ENCODE measurements at places on chromosomes 3 and 15.

DNA sequence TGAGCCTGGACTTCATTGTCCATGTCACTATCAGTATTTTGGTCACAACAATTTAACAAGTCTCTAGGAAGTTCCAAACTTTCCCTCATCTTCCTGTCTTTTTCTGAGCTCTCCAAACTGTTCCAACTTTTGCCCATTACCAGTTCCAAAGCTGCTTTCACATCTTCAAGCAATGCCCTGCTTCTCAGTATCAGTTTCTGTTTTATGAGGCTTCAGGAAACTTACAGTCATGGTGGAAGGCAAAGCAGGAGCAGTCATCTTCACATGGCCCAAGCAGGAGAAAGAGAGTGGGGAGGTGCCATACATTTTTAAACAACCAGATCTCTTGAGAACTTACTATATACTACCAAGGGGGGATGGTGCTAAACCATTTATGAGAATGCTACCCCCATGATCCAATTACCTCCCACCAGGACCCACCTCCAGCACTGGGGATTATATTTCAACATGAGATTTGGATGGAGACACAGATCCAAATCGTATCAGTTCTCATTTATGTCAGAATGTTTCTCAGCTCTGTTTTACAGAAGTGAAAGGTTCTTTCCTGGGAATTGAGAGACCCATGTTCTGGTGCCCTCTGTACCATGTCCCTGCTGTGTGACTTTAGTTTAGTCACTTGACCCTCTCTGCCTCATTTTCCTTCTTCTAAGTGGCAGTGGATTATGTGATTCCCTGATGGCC is 169.7 kb downstream of the PLCL2 start:
- DNase-seq: no peak

DNA sequence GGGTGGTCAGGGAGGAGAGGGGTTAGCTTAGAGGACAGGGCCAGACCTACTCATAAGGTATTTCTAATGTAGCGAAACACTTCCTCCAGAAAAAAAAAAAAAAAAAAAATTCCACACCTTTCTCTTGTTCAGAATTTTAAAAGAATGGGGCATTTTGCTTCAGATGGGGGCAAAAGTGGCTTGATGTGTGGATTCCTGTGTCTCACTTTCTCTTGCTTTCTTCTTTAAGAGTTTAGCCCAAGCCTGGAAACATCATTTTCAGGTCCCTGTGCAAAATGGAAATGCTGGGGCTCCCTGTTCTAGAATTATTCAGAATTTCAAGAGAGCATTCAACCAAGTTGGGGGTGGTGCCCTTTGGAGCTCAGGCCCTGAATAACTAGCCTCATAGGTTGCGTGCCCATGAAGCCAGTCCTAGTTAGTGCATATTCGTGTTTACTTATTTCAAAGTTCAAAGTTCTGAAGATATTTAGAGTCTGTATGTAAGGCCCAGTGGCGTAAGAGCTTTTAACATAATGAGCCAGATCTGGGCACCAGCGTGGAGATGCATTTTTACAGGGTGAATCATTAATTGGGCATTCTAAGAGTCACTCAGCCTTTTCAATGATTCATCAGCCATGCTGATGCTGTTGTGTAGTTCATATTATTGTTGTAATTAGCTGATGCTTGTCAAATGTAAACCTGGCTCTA is 104.5 kb downstream of the RPLP1 start:
- DNase-seq: no peak

DNA sequence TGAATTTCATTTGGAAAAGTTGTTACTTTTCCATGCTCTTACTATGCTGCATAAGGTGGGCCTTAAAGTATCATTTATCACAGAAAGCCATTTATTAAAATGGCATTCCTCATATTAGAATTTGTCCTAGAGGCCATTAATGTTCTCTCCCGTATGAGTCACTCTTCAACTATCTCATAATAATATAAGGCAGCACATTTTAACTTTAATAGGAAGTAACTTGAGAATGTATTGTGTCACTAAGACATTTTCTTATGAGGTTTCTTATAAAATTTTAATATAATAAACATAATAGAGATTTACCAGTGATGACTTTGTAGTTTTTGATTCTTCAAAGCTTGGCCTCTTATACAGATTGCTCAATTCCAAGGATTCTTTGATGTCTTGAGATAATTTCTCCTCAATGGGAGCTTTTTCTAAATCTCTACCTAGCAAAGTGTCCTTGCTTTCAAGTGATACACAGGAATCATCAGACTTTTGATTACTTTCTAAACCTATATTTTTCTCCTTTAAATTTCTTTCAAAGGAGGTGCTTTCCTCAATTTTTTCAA is 74.7 kb downstream of the ZBBX start:
- DNase-seq: no peak

DNA sequence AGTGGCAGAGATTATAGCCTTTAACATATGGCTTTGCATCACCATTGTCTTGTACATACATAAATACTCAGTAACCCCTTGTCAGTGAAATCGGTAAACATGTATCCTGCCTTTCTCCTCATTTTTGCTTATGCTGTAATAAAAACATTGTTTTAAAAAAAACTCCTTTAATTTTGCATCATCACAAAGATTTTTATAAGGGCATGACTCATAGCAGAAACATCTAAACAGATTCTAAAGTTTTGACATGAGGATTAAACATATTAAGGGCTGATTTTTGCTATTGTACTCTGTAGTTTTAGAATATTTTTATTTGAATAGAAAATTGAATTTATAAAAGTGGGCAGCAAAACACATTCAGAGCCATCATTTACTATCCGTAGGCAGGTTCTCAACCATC is 275.9 kb downstream of the ZIC4 start:
- DNase-seq: no peak

DNA sequence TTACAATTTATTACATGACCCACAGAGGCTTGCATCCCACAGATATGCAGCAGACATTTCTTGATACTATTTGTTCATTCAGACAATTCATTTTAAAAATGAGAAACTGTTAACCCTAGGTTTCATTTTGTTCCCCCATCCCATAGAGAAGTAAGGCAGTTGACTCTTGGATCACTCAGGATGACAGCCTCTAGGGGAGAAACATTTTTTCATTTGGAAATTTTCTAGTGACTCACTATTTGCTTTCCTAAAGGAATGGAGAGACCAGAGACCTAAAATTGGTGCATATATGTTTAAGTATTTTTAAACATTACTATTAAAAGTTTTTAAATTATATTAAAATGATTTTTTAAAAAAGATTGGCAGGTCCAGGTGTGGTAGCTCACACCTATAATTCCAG is 19.5 kb upstream of the PHC3 start:
- no peak for DNase-seq

DNA sequence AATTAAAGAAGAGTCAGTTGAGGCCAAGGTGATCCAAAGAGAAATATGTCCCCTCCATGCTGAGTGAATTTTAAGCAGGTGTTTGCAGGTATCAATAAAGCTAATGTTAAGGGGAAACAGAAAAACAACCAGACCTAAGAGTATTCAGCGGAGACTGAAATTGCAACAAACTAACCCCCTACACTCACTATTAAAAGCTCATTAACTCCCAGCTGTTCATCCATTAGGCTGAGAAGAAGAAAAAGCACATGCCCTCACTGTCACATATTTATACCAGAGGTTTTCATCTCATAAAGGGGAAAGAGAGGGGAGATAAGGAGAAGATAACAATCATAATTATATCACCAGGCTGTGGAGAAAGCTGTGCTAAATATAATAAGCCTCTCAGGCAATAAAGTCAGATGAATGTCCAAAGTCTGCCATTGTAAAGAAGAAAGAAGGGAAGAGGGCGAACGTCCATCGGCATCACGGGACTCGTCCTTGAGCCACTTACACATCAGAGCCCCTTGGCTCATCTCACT is 145.2 kb downstream of the TAFA4 start:
- no peak for DNase-seq

GRCh38 chr3:46888705-46889104 is 11.2 kb downstream of the PTH1R start:
- no peak for DNase-seq

- DNase-seq: no peak
Observed at GRCh38 chr15:62164014-62164395, 1.1 kb downstream of the C2CD4B start.

GRCh38 chr3:99825004-99825640 is 7.5 kb downstream of the CMSS1 start:
- DNase-seq: no peak

DNA sequence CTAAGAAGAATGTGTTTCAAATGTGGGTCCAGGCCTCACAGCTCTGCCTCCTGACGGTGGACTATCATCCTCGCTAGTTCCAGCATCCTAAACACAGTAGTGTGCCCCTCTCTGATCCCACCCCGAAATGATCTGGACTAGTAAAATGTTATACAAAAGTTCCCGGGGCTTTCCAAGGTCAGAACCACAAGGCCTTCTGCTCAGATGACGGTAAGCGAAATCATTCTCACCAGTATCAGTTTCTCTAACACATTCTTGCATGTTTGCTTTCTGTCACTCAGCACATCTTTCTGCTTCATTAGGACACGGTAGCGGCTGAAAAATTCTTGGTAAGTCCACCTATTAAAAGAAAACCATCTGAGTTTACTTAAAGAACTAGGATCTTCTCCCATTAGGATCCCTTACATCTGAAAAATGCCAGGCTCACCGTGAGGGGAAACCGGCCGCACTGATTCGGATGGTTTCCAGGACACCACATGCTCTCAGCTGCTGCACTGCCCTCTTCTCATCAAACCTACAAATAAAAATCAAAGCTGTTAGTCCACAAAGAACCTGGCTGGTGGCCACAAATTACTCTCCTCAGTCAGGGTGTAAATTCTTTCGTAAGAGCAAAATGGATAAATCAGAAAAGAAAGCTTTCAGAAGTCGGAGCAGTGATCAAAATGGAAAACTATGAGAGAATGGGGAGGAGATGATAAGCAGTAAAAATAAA is 83.9 kb upstream of the MYO5C start:
- DNase-seq: no peak

GRCh38 chr15:31477851-31478701 is 151.4 kb downstream of the KLF13 start:
- no peak for DNase-seq

DNA sequence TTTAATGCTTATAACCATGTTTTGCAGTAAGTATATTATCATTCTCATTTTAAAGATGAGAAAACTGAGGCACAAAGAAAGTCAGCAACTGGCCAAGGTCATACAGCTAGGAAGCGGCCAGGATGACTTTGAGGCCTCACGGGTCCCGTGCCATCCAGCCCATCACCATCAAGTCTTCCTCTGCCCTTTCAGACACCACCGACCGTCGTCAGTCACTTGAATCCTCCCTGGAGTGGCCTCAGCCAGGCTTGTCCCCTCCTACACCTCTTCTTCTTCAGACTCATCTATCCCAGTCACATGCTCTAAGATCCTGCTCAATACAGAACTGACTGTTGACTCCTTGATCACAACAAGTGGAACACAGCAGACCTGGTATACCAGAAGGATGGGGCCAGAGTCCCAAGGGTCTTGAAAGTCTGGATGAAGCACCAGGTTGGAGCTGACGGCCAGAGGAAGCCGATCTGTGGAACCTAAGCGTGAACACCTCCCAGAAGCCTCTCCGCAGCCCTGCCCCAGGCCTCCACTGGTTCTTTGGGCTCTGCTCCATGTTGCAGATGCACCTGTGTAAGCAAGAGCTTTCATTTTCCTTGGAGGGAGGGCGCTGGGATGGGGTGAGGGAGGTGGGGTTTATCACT is 22.1 kb downstream of the ITGA11 start:
- no peak for DNase-seq

DNA sequence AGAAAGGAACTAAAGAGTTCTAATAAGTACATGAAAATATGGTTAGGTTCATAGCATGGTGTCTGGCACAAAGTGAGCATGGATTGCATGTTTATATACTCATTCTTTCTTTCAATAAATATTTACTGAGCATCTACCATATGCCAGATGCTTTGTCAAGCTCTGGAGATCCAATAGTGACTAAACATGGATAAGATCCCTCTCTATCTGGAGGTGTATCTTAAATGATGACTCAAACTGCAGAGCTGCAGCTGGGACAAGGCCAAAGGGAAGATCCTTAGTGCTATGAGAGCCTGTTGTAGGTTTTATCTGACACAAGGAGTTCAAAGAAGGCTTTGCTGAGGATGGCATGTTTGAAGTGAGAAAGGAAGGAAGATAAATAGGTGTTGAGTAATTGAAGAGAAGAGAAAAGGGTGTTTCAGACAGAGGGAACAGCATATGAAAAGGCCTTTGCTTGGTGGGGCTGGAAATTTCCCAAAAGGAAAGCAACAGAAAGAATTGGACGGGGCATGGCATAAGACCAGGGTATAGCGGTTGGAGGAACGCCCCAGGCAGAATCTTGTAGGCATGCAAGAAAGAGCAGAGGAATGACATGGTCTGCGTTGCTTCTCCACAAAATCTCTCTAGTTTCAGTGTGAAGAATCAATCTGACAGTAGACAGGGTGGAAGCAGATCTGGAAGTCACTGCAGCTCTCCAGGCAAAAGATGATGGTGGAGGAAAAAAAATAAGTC is 239.9 kb upstream of the LRTM1 start:
- no peak for DNase-seq

GRCh38 chr3:13557417-13557816 is 8.5 kb downstream of the FBLN2 start:
- no peak for DNase-seq

DNA sequence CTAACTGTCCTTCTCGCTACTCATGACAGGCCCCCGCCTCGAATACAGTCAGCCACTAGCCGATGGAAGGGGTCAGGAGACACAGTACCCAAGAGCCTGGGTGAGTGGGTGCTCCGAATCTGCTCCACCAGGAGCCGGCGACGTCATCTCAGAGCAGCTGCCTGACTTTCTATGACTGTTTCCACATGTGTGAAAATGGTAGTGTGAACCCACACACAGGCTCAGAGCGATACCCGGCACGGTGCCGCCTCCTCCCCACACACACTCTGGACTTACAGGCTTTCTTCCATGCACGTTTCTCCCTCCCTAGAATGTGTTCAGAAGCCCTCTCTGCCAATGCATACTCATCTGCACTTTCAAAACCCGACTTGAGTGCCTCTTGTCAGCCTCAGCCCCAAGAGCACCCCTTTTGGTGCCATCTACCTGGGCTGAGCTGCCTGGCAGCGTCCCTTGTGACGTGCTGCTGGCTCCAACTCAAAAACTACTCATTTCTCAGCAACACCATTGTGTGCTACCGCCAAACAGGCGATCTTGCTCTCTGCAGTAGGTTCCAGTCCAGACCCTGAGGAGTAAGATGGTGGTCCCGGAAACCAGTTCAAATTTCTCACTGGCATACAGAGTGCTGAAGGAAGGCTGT is 29.7 kb downstream of the VGLL4 start:
- no peak for DNase-seq

DNA sequence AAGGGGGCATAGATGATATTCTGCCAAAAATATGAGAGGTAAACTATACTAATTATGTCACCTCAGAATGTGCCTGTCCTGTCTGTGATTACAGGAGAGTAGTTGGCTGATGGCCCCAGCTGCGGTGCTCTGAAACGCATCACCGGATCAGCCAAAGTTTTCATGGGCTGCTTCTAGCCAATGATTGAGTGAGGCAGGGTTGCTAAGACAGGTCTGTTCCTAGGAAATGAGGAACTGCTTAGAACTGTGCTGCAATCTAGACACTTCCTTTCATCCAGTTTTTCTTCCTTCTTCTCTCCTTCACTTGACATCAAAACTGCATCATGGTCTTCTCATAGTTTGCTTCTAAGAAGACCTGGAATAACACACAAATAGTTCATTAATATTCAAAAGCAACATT is 124.0 kb downstream of the KCNH8 start:
- no peak for DNase-seq

- DNase-seq: no peak
Observed at GRCh38 chr3:141093397-141093796, 42.2 kb downstream of the SPSB4 start.

- DNase-seq: no peak
Observed at GRCh38 chr15:99399618-99400017, 148.3 kb downstream of the LRRC28 start.

Measured in stimulated activated CD4-positive, alpha-beta T cell treated with anti-CD3 and anti-CD28 coated beads, TNF-alpha, amount 100 ng/mL, for 1 hour (primary cell).